ENCODE measurements at places on chromosomes 4 and X.

DNA sequence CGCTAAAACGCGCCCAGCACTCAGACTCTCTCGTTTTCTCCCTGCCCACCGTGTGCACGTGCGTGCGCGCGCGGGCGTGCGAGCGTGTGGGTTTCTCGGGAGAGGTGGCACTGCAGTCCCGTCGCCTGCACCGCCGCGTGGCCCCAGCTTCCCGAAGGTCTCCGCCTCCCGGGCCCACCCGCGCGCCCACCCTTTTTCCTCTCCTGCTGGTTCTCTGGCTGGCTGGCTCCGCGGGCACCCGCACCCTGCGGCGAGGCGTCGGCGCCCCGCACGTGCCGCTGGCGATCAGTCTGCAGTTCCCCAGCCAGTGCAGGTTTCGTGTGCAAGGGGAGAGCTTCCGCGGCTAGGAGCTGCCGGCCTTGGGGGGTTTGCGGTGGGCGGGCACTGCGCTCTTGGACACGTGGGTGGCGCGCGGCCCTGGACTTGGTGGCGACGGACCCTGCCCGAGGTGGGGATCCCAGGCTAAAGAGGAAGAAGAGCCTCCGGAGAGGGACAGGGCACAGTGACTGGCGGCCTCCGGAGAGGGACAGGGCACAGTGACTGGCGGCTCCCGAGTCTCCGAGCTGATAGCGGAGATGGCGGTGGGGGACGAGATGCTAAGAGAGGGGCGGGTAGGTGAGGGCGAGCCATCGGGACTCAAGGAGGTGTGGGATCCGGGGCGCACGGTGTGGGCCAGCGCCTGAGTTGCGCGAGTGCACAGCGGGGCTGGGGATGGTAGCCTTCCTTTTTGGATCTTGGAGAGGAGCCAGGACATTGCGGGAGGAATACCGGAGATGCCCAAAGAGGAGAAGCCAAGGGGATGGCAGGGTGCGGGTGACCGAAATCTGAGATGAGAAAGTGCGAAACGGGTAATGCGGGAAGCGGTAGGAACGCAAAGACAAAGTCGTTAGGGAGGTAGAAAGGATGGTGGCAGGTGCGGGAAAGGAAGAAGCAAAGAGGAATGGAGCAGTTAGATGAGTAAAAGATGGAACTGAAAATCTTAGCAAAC, at the start of gene FAM184B:
Gene FAM184B, minus strand, starts transcription at position 322 of the 988 bp plus-strand sequence. CDS start 322 bp downstream, outside the sequence.
- DNase-seq: no peak

GRCh38 chr4:27807207-27807606, 946.6 kb downstream of the STIM2 start:
- DNase-seq: no peak

DNA sequence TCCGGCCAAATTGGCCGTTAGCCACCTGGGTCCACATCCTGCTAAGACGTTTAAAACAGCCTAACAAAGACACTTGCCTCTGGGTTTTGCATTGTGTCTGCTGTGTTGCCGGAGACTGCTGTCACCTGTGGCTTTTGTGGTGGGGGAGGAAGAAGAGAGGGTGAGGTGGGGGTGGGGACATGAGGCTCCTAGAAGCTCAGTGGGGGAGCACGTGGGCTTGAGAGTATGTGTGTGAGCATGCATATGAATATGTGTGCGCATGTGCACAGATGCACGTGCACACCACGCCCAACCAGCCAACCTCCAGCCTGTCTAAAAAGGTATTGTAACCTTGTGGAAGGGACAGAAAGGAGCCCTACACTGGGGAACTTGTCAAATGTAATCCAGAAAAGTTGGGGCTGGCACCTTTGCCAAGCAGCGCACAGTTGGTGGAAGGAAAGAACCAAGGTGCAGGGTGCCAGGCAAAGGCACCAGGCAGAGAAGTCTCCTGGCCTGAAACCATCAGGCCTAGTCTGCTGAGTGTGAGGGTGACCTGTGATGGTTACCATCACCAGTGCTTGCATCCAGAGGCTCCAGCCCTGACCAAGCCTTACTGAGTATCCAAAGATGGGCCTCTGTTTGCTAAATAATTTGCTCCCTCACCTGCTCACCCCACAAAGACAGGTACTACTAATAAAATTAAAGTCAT, 10.1 kb upstream of the SASH3 start:
- no peak for DNase-seq

DNA sequence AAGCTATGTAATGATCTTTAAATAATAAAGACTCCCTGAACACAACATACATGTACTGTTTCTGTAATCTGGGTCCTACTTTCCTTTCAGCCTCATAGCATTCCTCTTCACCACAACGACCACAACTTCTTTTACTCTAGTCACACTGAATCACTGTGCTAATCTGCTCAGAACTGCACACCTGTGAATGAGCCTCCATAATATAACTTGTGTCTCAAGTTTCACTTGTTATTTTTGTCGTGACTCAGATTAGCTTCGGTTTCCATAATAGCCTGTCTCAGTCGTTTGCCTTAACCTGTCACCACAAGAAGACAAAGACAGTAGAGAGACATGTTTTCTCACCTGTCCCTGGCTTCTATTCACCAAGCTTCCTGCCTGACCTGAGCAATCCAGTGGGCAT, 61.8 kb downstream of the MAGED1 start:
- no peak for DNase-seq

- DNase-seq: no peak
These were observed 123.5 kb upstream of the EMCN start for GRCh38 chr4:100641336-100641735.

DNA sequence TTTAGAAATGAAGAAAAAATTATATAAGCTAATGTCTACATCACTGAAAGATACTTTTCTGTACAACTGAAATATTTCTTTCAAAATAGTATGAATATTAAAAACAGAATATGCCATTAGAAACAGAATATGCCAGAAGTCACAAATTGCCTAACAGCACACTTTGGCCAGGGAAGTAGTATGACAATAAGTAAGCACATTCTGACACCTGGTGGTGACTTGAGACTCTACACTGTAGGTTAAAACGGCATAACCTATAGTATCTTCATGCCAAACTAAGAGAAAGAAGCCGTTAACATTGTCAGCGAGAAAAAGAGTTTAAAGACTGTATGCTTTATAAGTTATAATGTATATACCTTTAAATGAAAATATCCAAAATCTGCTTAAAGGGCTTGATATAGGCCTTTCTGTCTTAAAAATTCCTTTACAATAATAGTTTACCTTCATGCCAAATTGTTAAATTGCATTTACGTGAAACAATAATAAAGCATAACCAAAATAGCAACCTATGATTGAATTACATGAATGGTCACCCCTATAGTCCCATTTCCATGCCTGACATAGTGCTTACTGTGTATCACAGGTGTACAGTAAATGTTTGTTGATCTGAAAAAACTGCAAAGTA, 32.8 kb downstream of the FAM13A start:
- no peak for DNase-seq

- DNase-seq: no peak
These were observed 2.0 kb downstream of the CPE start for GRCh38 chr4:165380805-165381204.

GRCh38 chrX:3712870-3713224, 602 bp downstream of the PRKX start:
- DNase-seq: no peak

DNA sequence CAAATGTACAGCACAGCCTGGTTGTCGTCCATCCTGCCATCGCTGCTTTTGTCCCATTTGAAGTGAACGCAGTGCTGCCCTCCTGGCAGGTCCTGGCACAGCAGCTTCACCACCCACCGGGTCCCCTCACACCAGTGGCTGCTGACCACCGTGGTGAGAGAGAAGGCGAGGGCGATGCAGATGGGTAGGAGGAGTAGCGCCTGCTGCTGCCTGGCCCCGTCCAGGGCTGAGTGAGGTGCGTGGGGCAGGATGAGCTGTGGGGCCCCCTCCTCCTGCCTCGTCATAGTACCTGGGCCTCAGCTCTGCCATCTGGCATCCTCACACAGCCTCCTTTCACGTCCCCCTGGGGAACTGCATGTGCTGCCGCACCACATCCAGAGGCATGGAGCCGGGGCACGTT, 1.8 kb downstream of the DCAF8L2 start:
- DNase-seq: no peak

- no peak for DNase-seq
These were observed 121.5 kb downstream of the RAPGEF2 start for GRCh38 chr4:159224408-159224807.

GRCh38 chr4:140756319-140757231, at the start of gene TBC1D9:
TBC1D9 (minus strand) TSS chr4:140756385; CDS start chr4:140756045, 340 bp downstream.
- peak; percentile 37 for DNase-seq

DNA sequence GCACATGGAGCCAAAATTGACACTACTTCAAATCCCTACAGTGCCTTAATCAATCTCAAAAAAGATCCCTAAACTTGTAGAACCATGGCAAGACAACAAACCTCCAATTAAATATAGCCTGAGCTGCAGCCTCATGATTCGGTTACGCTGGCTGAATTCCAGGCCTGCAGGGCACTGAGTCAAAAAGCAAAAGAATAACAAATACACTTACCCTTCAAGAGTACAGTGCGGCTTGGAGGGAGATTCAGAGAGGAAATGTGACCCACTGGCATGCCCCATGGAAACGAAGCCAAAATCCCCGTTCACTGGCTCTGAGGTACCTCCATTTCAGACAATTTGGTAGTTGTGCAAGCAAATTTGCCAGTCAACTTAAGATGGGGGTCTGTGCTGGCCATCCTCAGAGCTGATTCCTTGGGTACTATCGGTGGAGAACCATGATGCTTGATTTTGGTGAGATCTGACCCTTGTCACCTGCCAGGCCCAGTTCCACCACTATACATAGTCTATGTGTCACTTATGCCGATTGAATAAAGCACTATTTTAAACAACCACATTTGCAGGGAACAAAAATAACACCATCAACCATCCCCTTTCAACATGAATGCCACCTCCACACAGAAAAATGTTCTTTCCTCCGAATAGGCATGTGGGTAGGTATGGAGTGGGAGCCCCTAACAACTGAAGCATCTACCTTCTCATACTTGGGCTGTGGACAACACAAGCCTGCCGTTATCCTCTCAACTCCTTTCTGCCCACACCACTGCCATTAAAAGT, 2.1 kb downstream of the C4orf54 start:
- no peak for DNase-seq

DNA sequence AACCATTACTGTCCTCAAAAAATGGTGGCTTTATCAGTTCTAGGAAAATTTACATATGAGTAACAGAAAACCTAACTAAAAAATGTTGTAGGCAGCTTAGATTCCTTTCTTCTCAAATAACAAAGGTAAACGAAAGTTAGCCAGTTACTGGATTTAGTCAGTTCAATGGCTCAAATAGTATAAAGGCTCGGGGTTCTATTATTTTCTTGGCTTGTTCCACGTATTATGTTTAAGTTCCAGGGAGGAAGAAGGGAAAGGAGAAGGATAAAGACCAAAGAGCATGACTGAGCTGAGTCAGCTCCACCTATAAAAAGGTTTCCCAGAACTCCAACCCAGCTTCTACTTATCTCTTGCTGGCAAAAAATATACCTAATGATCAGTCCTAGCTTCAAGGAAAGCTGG, 41.0 kb upstream of the MAB21L2 start:
- DNase-seq: no peak

DNA sequence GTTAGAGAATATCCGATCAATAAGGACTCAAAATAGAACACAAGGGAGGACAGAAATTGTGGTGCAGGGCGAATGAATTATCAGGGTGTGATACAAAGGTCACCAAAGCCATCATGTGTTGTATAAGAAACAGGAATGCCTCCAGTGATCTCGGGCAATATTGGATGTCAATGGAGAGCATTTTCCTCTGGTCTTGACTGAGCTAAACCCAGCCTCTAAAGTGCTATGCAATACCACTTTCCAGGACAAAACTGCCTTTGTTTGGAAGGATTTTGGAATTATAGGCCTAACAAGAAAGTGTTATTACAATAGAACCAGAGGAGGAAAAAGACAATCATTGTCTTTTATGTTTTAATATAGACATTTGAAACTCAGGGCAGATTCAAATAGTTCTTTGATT, 281.7 kb downstream of the CHM start:
- no peak for DNase-seq

DNA sequence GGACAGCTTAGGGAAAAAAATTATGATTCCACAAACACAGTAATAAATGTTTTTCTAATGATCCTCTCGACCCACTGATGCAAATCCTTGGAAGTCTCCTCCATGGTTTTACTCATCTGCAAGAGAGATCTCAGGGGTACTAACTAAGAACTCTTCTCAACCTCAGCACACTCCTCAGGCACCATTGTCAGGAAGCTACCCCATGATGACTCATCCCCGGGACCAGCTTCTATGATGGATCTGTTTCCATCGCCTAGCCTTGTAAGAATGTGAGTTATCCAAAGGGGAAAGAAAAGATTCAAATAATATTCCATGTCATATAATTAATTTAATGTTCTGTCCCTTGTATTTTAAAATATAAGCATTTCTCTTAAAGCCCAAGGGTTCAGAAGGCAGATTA, 816.1 kb upstream of the IGFBP7 start:
- no peak for DNase-seq

- no peak for DNase-seq
These were observed 393.2 kb upstream of the HS3ST1 start for GRCh38 chr4:11821772-11822430.

DNA sequence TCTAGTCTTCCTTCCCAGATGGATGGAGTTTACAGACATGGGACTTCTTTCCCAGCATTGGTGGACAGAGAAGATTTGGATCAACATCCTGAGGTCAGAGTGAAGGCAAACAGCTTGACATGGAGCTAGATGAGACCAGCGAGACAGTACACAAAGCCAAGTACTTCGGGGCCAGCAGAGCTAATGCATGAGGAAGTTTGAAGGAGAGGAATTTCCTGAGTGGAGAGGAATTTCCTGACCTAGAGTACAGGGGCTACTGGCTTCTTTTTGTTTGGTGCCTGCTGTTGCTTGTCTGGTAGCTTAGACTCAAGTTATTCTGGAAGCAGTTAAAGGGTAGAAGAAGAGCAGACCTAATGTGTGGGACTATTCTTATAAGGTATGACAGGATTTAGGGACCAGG, 69.1 kb upstream of the EOLA2 start:
- DNase-seq: no peak

DNA sequence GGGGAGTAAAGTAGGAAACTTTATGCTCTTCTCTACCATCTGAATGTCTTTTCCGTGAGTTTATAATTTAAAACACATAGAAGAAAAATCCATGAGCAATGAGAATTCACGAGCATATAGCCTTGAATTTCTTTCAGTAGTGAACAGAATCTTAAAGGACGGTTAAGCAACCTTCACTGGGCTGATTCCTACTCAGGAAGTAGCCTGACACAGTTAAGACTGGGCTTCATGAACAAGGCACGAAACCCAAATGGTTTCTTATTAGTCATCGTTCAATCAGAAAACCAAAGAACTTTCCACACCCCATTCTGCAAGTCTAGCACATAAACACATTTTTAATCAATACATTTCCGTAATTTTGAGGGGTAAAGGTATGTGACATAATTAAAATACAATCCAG, 95.8 kb downstream of the SH3KBP1 start:
- no peak for DNase-seq

GRCh38 chr4:90648311-90648710, 521.1 kb downstream of the CCSER1 start:
- DNase-seq: no peak
